NCI-H2081 (cell line): ENCODE measurements at places on chromosomes 1 and 21.
A peak's percentile ranks its signal among the peaks of the same experiment; 100 is the strongest.

GRCh38 chr1:29237129-29237821 lies 953 bp downstream of the PTPRU start:
- no peak for DNase-seq

DNA sequence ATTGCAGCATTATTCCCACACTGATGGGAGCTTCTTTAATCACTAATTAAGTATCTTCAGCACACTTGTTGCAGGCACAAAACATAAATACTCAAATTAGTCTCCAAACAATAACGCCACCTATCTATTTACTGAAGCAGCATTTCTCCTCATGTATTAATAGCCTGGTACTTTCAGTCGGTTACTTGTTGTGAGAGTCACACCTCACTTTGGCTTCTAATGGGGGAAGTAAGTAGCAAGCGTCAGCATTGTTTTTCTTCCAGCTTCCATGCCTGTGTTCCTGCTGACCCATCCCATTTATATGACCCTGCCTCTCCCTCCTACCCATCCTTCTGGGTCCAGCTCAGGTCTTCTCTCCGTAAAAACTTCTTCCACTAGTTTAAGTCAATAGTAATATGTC lies 31.9 kb upstream of the DENND1B start:
- no peak for DNase-seq

DNA sequence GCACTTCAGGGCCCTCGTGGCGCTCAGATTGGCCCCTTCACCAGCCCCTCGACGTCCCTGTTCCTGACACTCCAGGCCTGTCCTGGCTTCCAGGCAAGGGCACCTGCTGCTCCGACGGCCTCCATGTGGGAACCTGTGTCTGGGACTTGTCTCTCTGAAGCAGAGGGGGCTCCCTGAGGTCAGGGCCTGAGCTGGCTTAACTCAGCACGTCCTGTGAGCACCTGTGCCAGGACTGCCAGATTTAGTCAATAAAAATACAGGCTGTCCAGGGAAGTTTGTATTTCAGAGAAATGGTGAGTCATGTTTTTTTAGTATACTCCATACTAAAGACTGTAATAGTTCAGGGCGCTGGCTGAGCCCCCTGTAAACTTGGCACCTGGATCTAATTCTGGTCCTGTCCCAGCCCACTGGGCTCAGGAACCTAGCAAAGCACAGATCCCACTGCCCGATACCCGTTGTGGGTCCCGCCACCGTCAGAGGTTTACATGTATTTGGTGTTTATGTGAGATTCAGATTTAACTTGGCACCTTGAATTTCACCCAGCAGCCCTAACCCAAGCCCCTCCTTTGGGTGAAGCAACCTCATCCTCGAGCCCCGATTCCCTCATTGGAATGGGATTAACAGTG lies 109.9 kb upstream of the IFFO2 start:
- DNase-seq = no peak

DNA sequence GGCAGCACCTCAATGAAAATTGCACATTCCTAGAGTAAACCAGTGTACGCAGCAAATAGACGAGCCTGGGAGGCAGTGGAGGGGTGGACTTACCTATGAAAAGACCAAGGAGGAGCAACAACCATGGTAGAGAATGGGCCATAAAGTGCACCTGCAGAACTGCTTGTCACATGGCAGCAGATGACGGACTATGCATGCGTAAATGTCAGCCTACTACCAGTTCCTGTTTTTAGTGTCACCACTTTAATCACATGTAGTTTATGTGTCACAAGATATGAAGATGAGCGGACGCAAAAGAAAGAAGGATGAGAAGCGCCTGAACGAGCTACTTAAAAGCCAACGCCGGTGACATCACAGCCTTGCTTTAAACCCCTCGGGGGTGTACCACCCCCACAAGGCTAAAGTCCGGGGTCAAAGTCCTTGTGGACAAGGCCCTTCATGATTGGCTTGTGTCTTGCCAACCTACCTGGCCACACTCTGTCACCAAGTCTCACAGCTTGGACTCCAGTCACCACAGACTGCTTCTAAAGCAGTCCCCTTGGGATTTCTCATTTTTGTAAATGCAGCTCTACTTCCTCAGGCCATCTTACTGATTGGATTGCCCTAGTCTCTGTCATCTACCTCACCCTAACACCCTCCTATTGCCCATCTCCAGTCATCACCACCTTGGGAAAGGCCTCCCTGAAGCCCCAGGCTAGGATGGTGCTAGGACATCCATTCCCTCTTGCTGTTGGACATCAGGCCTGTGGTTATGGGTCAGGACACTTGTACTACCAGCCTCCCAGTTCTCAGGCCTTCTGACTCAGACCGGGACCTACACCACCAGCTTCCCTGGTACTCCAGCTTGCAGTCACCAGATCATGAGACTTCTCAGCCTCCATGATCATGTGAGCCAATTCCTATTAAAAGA lies 6.0 kb upstream of the LY9 start:
- no peak for DNase-seq

DNA sequence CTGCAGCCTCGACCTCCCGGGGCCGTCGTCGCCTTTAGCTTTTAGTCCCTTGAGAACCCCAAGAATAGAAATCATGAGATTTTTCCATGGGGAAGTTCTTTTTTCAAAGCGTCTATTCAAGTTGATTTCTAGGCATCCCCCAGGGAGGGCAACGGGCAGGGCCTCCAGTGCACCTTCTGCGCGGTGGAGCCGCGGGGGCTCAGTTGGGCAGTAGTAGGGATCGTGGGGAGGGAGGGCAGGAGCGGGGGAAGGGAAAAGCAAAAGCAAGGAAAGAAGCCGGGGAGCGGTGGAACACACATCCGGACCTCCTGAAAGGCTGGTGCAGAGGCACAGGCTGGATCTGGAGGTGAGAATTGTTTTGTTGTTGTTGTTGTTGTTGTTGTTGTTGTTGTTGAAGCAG lies 103.4 kb downstream of the PPIAL4G start:
- DNase-seq = no peak

DNA sequence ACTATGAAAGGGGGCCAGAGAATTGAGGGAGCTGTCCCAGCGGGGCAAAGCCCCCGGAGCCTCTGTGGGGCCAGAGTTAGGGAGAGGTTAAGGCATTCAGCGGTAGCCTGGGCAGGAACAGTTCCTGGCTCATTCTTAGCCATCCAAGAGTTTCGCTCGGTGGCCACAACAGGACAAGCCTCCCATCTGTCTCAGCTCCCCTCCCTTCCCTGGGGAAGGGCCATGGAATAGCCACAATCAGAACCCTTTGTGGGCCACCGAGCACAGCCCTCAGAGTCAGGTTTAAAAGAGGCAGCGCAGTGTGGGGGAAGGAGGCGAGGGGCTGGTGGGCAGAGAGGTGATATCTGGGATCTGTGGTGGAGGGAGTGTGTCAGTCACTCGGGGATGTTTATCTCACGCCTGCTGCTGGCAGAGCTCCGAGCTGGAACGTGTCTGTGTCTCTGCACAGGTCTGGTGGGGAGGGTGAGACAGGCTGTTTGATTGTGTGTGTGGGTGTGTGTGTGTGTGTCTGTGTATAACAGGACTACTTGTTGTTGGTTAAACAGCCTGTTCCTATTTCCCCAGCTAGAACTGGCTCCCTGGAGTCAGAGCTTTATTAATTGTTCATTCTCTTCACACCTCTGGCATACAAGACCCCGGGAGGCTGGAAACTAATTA lies 49.6 kb upstream of the GOLT1A start:
- no peak for DNase-seq

DNA sequence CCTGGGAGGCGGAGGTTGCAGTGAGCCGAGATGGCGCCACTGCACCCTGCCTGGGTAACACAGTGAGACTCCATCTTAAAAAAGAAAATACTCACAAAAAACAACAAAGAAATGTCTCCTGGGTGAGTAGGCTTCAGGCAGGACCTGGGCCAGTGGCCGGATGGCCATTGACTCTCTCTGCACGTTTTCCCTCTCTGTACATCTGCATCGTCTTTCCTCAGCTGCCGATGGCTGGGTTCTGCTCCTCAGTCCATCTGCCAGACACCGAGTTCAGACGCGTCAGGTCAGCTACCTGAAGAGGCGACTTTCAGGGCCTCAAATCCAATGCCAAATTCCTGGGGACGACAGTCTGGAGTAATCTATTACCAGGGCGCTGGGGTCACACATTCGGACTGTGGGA lies 199.3 kb downstream of the CAMTA1 start:
- DNase-seq = no peak

- no peak for DNase-seq
These were observed 4.6 kb downstream of the IFFO2 start for GRCh38 chr1:18951818-18952391.

GRCh38 chr1:23591460-23592208 lies 32.3 kb upstream of the ID3 start:
- DNase-seq = no peak

GRCh38 chr21:24636696-24637095 lies 970.6 kb downstream of the MRPL39 start:
- no peak for DNase-seq

DNA sequence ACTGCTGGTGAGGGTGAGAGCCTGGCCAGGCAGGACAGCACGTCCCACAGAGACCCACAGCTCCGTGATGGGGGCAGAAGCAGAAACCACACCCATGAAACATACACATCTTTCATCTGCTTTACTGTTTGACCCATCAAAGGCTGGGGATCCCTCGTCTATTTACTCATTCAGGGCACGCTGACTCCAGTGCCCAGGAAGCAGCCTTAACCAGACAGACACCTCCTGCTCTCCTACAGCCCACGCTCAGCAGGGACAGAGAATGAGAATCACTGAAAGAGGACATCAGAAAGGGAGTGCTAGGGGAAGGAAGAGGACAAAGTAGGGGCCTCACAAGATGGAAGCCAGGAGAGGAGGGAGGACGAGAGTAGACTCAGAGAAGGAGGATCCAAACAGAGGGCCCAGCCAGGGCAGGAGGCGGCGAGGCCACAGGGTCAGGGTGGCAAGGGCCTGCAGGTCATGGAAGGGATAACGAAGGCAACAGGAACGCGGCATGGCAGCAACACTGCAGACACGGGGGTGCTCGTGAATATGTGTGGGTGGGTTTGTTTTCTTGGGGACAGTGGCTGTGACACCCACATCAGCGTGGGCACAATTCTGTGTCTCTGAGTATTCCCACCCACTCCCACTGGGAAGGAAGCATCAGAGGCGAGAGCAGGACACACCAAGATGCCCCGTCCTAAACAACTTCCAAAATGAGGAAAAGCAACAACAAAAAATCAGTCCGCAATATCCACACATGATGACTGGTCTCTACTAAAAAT lies 15.4 kb upstream of the NADK start:
- DNase-seq = no peak

DNA sequence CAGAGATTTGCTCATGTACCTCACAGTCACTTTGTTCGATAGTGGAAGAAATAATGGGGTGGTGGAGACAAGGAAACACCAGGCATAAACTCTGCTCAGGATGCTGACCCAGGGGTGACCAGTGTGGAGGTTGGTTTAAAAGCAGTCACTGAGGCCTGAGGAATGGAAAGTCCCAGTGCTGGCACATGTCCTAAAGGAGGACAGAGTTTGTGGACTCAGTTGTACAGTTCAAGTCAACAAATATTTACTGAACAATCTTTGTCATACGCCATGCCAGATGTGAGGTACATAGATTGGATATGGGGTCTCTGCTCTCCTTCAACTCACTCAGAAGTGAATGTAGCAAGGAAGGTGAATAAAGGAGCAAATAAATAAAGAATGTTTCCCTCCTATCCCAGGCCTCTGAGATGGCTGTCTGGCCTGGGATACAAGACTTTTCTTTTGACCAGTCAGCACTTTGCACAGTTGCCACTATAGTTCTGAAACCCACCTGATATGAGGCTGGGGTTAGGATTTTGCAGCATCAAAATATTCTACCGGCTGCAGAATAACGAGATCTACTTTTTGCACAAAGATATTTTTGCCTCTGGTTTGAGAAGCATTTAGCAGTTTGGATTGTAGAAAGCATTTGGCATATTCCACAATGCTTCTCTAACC lies 7.9 kb upstream of the GFI1 start:
- DNase-seq = no peak

- DNase-seq = no peak
These were observed 296.6 kb downstream of the OMA1 start for GRCh38 chr1:58249737-58250586.

DNA sequence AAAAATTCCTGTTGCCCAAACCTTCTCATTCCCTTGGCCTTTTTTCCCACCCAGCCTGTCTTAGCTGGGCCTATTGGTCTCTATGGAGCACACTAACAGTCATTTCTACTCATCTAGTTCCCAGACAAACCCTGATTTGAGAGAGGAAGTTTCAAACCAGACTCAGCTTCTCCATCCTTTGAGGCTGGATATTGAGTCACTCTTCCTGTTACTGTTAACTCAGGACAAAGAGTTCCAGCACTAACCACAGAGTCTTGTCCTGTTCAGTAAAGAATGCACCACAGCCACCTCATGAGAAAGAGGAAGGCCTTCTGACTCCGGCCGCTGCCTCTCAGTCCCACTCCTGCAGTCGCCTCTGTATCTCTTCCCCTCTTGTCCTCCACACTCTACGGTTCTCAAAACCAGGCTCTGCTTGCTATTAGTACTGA lies 137.8 kb downstream of the PTPRC start:
- DNase-seq = no peak

- peak; percentile 73 for DNase-seq
These were observed 219.2 kb downstream of the RERE start for GRCh38 chr1:8598060-8598724.

DNA sequence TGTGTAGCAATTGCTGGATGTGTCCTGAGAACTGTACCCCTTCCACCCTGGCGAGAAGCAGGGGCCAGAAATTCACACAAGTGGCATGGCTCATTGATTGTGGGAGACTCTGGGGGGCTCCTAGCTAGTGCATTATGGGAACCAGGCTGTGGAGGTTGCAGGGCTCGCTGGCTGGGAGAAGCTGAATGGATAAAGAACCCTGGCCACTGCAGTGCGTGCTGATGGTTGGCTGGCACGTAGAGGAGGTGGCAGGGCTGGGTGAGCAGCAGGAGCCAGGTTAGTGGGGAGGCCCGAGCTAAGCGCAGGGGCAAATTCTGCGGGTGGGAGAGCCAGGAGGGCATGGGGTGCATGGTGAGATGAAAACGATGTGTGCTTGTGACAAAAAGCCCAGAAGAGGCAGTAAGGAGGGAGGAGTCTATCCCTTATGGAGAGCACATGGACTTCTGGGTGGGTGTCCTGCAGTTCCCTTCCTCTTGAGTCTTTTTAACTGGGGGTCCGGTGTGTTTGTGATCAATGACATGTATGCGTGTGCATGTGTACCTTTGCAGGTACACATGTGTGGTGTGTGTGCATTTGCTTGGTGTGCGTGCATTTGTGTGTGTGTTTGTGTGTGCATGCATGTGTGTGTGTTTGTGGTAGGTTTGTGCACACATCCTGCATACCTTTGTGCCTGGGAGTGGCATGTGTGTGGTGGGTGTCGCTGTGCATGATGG lies 3.6 kb downstream of the GUK1 start:
- no peak for DNase-seq

DNA sequence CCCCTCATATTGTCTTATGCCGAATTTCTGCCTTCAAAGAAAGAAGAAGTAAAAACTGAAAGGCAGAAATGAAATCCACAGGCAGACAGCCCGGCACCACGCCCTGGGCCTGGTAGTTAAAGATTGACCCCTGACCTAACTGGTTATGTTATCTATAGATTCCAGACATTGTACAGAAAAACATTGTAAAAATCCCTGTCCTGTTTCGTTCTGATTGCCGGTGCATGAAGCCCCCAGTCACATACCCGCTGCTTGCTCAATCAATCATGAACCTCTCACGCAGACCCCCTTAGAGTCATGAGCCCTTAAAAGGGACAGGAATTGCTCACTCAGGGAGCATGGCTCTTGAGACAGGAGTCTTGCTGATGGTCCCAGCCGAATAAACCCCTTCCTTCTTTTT lies 49.3 kb downstream of the JMJD4 start:
- DNase-seq = no peak
